CD4-positive, alpha-beta memory T cell (primary cell): ENCODE measurements at places on chromosomes 11 and 22. TPM values are rescaled to one million over a fixed set of nuclear protein-coding genes. Genes with fewer than 3 reads are reported as not detected.

IL10RA gene
- polyA plus RNA-seq = 362 TPM

OR52E8 gene
- polyA plus RNA-seq = not detected

RFPL1 gene
- not detected for polyA plus RNA-seq

TMEM191C gene
- polyA plus RNA-seq = 3.6 TPM

SCGB1A1 gene
- not detected for polyA plus RNA-seq

FXYD6 gene
- polyA plus RNA-seq = 0.15 TPM

MRGPRF gene
- polyA plus RNA-seq = not detected

MMP7 gene
- not detected for polyA plus RNA-seq

C11orf87 gene
- polyA plus RNA-seq = not detected

C11orf42 gene
- polyA plus RNA-seq = not detected

SCGB1D2 gene
- not detected for polyA plus RNA-seq

MS4A6A gene
- 3.3 TPM for polyA plus RNA-seq

TIMP3 gene
- polyA plus RNA-seq = not detected

PEX26 gene
- polyA plus RNA-seq = 1.4 TPM

HPX gene
- not detected for polyA plus RNA-seq

ZFPL1 gene
- polyA plus RNA-seq = 31.0 TPM

RAB1B gene
- 15.2 TPM for polyA plus RNA-seq

GGT5 gene
- not detected for polyA plus RNA-seq

RFPL3 gene
- polyA plus RNA-seq = not detected

LRRC74B gene
- polyA plus RNA-seq = not detected

SLC22A24 gene
- polyA plus RNA-seq = not detected

OR9G4 gene
- not detected for polyA plus RNA-seq

MIOX gene
- polyA plus RNA-seq = not detected

MYO7A gene
- polyA plus RNA-seq = not detected

OR51E2 gene
- not detected for polyA plus RNA-seq

TMPRSS6 gene
- polyA plus RNA-seq = not detected

RAC2 gene
- 917 TPM for polyA plus RNA-seq

RPS6KB2 gene
- 58.3 TPM for polyA plus RNA-seq
